Activated T-cell treated with anti-CD3 and anti-CD28 coated beads, Interleukin-2, amount 50 U/mL, for 4 hours (primary cell): ENCODE measurements at places on chromosomes 11 and 22. TPM values are rescaled to one million over a fixed set of nuclear protein-coding genes. Genes with fewer than 3 reads are reported as not detected.

Gene XPNPEP3
- total RNA-seq, result 16.7 TPM

Gene CNIH2
- total RNA-seq, result 1.4 TPM

Gene APBB1
- 25.7 TPM for total RNA-seq

Gene TRIM6
- 0.14 TPM for total RNA-seq

Gene XKR3
- total RNA-seq, result not detected

Gene EWSR1
- 458 TPM for total RNA-seq

Gene MPST
- 7.2 TPM for total RNA-seq

Gene ISX
- not detected for total RNA-seq

Gene OR4C13
- total RNA-seq, result not detected

Gene GSTT2
- not detected for total RNA-seq

Gene SAMM50
- 62.6 TPM for total RNA-seq
